KG1 (cell line): ENCODE measurements at places on chromosomes 6 and 20.

DNA sequence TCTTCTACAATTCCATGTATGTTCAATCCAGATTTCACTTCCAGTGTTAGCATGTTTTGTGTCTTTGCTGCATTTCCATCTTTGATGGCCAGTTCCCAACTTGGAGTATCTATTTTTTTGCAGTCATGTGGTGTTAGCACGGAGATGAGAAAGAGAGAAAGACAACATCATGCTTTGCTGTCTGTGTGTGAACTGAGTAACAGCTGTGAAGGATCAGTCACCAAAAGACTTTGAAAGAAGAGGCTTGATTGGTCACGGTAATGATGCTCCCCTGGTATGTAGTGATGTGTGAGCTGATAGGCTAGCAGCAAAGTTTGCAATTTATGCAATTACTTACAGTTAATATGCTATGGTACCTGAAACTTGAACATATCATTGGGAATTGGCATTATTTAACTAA lies 731.3 kb upstream of the NRSN1 start:
- no peak for DNase-seq

DNA sequence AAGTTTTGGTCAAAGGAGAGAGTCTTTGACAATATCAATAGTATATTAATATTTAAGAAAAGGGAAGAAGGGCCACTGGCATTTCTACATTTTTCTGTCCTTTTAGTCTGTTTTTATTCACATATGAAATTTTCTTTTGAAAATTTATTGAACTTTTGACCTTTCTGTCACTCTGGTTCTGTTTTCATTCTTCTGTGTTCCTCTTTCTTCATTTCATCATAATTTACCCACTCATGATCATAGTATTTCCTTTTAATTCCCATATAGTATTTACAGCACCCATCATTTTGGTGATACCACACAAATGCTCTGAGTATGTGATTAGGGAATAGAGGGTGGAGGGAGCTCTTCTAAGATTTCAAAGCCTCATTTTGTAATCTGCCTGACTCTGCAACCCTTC lies 142.8 kb downstream of the GJA1 start:
- no peak for DNase-seq

GRCh38 chr6:56862415-56863175 lies 92.3 kb upstream of the BEND6 start:
- no peak for DNase-seq

- DNase-seq: no peak
Measured at GRCh38 chr20:16290358-16290757, 282.9 kb downstream of the KIF16B start.

- DNase-seq: no peak
Measured at GRCh38 chr6:158095031-158095430, 73.0 kb downstream of the SERAC1 start.

- no peak for DNase-seq
Measured at GRCh38 chr6:116761779-116762178, 3.7 kb downstream of the FAM162B start.

GRCh38 chr6:1495344-1495743 lies 106.0 kb downstream of the FOXF2 start:
- no peak for DNase-seq

- no peak for DNase-seq
Measured at GRCh38 chr6:151442371-151442770, 9.6 kb downstream of the RMND1 start.

GRCh38 chr6:155310596-155310995 lies 3.7 kb downstream of the TFB1M start:
- DNase-seq: no peak

GRCh38 chr20:45340236-45340847 lies 7.9 kb downstream of the SDC4 start:
- DNase-seq: no peak

GRCh38 chr20:995170-995569 lies 6.9 kb downstream of the RSPO4 start:
- DNase-seq: no peak

- DNase-seq: no peak
Measured at GRCh38 chr20:48809673-48810072, 18.1 kb downstream of the PREX1 start.

- DNase-seq: no peak
Measured at GRCh38 chr6:164022632-164023031, 608.1 kb downstream of the QKI start.

- DNase-seq: no peak
Measured at GRCh38 chr6:107793191-107793590, 30.9 kb downstream of the SCML4 start.

DNA sequence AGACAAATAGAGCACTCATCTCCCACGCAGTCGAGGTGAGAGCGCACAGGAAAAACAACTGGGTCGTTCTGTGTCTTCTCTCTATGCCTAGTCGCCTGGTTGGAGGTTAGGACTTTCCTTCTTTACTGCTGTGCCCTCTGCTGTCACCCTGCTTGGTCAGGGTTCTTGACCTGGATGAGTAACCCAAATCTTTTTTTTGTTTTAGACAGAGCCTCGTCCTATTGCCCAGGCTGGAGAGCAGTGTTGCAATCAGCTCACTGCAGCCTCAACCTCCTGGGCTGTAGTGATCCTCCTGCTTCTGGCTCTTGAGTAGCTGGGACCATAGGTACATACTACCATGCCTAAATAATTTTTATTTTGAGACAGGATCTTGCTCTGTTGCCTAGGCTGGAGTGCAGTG lies 24.5 kb downstream of the PRPF6 start:
- no peak for DNase-seq

GRCh38 chr6:154096834-154097233 lies 57.8 kb downstream of the OPRM1 start:
- DNase-seq: no peak

GRCh38 chr20:54067606-54068174 lies 2.7 kb downstream of the BCAS1 start:
- no peak for DNase-seq

GRCh38 chr6:30641048-30641447 lies 5.9 kb upstream of the C6orf136 start:
- DNase-seq: peak; percentile 30

DNA sequence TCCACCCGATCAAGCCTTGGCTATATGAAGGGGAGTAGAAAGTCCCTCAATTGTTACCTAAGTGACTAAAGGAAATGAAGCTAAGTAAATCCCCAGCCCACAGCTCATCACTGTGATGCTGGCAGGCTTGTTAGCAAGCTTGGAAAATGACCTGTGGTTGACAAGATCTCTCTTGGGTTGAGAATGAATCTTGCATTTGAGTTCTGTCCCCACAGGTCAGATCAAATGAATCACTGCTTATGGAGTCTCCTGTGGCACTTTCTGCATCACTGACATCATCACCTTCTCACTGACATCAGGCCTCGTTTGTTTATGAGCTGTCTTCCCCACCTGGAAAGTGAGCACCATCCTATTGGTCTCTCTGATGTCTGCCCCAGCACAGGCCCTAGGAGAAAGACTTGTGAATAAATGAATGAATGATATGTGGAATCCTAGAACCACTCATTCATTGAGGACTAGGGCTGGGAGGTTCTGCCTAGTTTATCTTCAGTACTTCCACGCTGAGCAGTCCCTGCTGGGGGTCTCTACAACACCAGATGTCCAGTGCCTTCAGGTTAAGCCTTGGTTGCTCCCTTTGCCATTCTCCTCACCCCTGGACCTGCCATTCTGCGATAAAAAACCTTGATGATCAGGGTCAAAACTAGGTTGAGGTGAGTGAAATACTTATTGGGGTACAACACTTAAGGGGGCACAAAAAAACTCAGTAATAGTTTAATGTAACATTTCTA lies 318.4 kb upstream of the MOCS1 start:
- no peak for DNase-seq

- DNase-seq: no peak
Measured at GRCh38 chr6:72424476-72424875, 197.4 kb upstream of the KCNQ5 start.

- no peak for DNase-seq
Measured at GRCh38 chr6:95423331-95423730, 154.0 kb upstream of the MANEA start.

GRCh38 chr6:44554861-44555260 lies 167.4 kb downstream of the CDC5L start:
- DNase-seq: no peak

- no peak for DNase-seq
Measured at GRCh38 chr6:147054871-147055270, 149.3 kb upstream of the STXBP5 start.

DNA sequence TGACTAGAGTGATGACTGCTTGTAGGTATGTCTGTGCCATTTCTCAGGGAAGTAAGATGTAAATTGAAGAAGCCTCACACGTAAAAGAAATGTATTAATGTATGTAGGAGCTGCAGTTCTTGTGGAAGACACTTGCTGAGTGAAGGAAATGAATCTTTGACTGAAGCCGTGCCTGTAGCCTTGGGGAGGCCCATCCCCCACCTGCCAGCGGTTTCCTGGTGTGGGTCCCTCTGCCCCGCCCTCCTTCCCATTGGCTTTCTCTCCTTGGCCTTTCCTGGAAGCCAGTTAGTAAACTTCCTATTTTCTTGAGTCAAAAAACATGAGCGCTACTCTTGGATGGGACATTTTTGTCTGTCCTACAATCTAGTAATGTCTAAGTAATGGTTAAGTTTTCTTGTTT lies 16.6 kb downstream of the IRF4 start:
- DNase-seq: no peak

DNA sequence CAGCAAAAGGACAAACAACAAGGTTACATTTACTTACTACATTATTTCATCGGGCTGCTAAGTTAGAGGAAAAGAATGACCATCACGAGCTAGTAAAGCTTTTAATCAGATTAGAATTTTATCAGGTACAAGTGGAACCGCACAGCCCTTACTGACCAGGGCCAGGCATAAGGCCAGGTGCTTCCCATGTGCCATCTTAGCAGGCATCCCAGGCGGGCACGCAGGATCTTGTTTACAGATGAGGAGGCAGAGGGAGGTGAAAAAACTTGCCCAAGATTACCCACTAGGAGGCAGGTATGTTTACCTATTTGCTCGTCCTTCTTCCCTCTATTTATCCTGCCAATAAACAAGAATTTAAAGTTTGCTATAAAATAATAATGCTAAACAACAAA lies 10.7 kb downstream of the EZR start:
- no peak for DNase-seq

GRCh38 chr6:151482290-151482689 lies 11.5 kb upstream of the CCDC170 start:
- DNase-seq: no peak

DNA sequence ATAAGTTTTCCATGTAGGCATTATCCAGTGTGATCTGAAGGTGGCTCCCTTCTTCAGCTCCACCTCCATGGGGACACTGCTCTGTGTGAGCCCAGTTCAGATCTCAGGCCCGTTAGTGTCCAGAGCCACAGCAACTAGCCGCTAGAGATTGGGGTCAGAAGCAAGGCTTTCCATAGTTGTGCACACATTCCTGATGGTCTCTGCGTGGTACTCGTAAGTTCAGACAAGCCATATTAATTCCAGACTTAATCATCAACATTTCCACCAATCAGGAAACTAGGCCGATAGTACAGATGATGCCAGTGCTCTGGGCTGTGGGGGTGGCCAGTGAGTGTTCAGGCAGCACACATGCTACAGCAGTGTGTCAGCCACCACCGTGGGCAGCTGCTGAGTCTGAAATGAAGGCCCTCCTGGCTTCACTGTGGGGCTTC lies 17.5 kb upstream of the SYNCRIP start:
- no peak for DNase-seq

DNA sequence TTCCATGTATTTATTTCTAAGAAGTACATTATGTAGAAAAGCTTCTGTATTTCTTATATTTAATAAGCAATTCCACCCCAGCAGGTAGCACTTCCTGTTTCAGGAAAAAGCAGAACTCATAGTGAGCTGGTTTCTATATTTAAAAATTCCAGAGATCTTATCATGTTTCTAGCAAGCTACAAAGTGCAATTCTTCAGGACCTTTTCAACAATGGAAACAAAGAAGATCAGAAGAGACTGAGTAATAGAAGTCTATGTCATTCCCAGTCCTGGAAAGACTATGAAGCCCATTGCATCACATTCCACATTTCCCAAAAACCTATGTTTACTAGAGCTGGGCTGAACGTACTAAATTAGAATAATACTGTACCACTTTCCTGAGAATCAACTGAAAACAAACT lies 302.6 kb upstream of the NRSN1 start:
- DNase-seq: no peak

DNA sequence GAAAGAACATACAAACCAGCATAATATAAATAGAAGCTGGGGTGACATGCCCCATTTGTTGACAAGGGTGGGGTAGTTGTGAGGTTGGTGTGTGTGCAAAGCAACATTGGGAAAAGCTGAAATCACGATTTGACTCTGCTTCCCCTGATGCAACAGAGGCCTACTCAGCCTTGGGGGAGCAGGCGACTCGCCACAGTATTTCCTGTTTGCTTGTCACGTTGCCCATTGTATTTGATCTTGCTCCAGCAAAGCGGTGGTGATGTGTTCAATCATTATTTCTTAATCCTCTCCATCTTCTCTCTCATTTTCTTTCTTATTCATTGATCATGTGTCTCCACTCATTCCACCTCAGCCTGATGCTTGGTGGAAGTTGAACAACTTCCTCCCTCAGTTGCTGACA lies 165.8 kb upstream of the CITED2 start:
- no peak for DNase-seq

GRCh38 chr6:7073082-7073820 lies 34.5 kb upstream of the RREB1 start:
- DNase-seq: no peak

DNA sequence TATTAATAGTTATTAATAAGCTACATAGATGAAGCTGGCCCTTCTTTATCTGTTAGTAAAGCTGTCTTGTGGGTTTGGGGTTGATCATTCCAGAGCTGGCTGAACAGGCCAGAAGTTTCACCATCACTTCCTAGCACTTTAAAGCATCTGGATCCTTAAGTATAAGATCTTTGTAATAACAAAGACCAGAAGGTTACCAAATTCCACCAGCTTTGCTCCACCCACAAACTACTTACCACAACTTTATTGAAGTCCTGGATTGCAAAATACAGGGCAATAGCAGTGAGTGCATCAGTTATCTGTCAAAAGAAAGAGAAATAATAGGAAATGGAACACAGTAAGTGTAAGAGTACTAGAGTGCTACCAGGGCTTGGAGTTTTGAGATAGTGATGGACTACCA lies 33.0 kb downstream of the PIGU start:
- DNase-seq: no peak

- no peak for DNase-seq
Measured at GRCh38 chr6:168557512-168557911, 116.5 kb downstream of the SMOC2 start.

DNA sequence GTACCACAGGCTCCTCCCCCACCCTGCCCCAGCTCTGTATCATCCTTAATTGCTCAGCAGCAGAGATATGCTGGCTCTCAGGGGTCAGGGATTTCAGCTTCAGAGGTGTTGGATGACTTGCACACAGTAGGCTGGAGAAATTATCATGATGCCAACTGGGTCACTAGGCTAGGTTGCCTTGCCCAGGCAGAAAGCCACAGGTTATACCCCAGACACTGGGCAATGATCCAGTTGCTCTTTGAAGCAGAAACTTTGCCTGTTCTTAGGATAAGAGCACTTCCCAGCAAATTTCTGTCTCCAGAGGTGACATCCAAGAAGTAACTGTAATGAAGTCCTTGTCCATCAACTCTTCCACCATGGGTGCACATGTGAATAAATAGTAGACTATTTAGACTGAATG lies 38.3 kb upstream of the SCML4 start:
- no peak for DNase-seq
